ENCODE measurements at places on chromosomes 4 and X.

- DNase-seq: no peak
Observed at GRCh38 chrX:13433298-13433605, 113.4 kb upstream of the ATXN3L start.

GRCh38 chrX:25548811-25549210, 533.0 kb upstream of the ARX start:
- DNase-seq: no peak

GRCh38 chr4:8210616-8211015, 11.5 kb downstream of the SH3TC1 start:
- DNase-seq: no peak

GRCh38 chr4:107993969-107994368, 4.3 kb downstream of the HADH start:
- DNase-seq: no peak

- no peak for DNase-seq
Observed at GRCh38 chr4:52102587-52102986, 51.5 kb downstream of the SPATA18 start.
